CD4-positive, alpha-beta T cell treated with Interleukin-10 for 1 hour (primary cell): ENCODE measurements at places on chromosomes 2 and 18.

DNA sequence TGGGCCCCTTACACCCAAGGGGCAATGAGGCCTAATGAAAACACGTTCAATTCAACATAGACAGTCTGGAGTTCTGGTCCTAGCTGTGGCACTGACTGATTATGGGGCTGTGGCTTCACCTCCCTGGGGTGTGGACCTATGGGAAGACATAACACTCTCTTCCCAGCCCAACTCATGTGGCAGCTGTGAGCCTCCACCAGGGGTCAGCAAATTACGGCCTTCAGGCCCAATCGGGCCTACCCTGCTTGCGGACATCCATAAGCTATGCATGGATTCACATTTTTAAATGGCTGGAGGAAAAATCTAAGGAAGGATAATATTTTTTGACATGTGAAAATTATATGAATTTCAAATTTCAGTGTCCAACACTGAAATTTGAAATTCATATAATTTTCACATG lies 101.3 kb downstream of the LOXHD1 start:
- peak; percentile 7 for DNase-seq

DNA sequence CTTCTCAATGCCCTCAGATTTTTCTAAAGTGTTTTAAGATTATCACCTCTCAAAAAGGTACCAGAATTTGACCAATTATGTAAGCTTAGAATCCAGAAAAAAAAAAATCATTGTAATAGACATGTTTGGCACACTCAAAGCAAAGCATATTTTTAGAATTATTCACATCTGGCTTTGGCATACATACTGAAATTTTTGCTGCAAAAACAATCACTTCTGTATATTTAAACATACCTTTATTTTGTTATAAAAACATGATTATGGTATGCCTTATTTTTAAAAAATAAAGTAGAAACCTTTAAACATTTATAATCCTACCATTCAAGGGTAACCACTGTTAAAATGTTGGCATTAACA lies 143.3 kb downstream of the ESCO1 start:
- no peak for DNase-seq

DNA sequence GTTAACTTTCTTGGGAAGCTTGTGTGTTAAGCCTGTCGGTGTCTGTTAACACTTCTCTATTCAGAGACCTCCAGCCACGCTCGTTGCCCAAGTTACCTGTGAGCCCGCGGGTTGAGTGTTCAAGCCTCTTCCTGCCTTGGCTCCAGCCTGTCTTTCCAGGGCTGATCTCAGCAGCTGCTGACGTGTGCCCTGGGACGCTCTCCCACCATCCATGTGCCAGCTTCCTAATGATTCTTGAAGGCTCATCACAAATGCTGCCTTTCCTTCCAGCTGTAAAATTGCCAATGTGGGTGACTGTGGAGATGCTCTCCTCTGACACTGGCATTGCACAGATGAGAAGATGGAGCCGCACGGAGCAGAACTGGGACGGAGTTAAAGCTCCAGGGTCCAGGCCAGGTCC lies 6.1 kb downstream of the RNF144A start:
- no peak for DNase-seq

- no peak for DNase-seq
Observed at GRCh38 chr2:178271629-178272333, 77.5 kb downstream of the OSBPL6 start.
